ENCODE measurements at places on chromosomes 4 and X.

- DNase-seq: no peak
These were observed 34.7 kb downstream of the CCKAR start for GRCh38 chr4:26455571-26455970.

DNA sequence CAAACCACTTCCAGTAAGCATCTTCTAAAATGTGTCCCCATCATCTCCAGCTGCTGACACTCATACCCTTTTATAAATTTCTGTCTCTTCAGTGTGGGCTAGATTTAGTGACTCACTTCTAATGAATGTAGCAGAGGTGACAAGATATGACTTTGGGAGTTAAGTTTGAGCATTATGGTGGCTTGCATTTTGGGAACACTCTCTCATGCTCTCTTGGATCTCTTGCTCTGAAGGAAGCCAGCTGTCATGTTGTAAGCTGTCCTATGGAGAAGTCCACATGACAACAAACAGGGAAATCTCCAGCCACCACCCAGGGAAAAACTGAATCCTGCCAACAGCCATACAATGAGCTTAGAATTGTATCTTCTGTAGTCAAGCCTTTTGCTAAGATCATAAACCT lies 691.3 kb upstream of the PCDH7 start:
- no peak for DNase-seq

DNA sequence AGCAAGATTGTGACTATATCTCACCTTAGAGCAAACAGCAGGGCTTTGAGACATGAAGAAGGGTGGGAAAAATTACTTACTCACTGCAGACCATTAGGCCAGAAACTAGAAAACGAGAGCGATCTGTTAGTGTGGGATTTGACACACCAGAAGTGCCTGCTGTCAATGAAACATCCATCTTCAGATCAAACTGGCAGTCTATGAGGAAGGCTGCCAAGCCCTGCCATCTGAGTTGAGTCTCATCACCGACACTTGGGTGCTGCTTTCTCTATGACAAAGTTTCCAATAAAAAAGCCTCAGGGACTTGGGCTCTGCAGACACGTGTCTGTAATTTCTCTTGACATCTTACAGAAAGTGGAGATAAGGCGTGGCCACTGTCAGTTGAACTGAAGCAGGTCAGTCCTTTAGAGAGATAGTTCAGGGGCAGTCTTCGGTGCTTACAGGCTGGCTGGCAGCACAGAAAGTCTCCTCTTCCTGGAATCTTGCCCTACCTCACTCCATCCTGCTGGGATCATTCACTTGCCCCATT lies 40.1 kb upstream of the LDB2 start:
- DNase-seq: no peak

GRCh38 chr4:53744446-53745160 lies 153.3 kb upstream of the LNX1 start:
- no peak for DNase-seq

DNA sequence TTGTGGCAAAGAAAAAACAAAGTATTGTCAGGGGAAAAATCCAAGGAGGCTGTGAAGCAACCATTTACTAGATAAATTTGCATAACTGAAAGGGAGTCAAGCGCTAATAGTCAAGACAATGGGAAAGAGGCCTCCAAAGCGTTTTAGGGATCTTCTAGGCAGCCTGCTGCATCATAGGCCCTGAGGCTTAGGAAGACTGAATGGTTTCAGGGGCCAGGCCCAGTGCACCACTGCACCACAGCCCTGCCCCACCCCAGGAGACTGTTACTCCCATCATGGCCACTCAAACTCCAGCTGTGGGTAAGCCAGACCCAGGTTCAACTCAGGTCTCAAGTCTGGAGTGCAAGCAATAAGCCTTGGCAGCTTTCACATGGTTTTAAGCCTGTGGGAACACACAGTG lies 362.9 kb downstream of the SH3BGRL start:
- DNase-seq: no peak

DNA sequence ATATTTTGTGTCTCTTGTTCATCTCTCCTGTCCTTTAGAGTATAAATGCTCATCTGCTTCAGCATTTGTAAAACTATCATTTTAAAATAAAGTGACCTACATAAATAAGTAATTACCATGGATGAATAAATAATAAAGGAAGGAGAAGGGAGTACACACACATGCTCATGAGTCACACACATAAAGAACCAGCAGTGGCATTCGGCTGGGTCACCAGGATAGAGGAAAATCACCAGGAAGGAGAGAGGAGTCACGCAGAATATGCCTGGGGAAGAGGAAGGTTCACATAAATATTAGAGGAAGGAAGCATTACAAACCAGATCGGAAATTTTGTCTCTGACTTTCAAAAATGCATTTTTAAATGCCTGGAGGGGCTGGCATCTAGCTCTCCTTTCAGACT lies 38.5 kb upstream of the MED14 start:
- DNase-seq: no peak

GRCh38 chr4:102218656-102219055 lies 126.6 kb downstream of the SLC39A8 start:
- no peak for DNase-seq

DNA sequence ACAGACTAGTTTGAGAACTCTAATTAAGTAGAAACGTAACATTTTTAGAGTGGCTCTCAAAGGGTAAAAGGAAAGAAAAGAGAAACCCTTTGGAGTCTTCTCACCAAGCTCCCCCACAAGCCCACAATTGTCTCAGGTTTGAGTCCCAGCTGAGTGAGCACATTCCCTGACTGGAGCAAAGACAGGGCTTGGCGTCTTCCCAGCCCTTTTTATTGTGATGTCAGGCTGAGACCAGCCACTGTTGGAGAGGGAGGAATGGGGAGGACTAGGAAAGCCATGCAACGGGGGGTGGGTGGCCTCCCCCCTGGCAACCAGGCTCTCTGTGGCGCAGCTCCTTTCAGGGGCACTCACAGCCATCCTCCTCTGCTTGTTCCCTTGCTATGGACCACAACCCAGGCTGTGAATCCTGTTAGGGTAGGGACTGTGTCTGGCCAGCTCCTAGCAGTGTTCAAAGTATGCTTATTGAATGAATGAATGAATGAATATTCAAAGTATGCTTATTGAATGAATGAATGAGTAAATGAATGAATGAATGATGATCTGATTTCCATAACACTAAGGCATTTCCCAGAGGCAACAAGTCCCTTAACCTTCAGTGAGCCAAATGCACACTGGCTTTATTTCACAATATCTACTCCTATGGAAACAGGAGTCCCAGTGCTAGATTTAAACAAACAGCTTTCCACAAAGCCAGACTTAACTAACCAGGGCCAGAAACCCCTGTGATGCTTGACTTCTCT lies 413.3 kb downstream of the MID1IP1 start:
- DNase-seq: peak; percentile 27

- DNase-seq: no peak
These were observed 27.4 kb downstream of the CBLL2 start for GRCh38 chrX:22300130-22300529.

GRCh38 chrX:9781941-9782340 lies 4.3 kb upstream of the SHROOM2 start:
- no peak for DNase-seq

DNA sequence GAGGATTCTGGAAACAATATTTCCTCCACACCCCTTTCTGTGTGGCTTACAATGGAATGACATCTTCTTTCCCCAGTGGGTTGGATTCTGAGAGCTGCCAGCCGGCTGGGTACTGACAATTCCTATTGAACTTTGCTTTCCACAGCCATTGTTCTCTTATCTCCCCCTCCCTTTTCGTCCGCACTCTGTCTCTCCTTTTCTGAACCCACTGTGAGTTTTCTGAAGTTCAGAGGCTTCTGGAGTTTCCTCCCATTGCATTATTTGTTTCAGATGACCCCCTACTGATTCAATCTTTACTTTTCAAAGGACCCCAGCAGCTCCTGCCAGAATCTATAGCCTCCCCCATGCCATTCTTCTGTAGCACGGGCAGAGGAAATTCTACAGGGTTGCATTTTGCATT lies 10.4 kb downstream of the SMPX start:
- DNase-seq: no peak

DNA sequence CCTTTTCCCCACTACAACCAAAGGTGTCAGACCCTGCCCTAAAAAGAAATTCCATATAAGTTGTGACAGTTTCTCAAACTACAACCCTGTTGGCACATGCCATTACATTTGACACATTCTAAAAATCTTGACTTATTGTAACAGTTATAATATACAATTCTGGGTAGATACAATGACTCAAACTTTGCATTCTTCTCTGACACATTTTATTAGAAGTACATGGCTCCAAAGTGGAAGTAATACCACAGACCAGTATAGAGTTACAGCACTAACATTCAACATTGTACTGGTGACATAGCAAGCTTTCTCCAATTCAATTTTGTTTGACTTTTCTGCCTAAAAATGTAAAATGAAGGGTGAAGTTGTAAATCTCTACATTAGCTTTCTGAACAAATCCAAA lies 196.6 kb upstream of the ETNPPL start:
- DNase-seq: no peak

- DNase-seq: no peak
These were observed 32.6 kb downstream of the STAG2 start for GRCh38 chrX:123993904-123994635.

DNA sequence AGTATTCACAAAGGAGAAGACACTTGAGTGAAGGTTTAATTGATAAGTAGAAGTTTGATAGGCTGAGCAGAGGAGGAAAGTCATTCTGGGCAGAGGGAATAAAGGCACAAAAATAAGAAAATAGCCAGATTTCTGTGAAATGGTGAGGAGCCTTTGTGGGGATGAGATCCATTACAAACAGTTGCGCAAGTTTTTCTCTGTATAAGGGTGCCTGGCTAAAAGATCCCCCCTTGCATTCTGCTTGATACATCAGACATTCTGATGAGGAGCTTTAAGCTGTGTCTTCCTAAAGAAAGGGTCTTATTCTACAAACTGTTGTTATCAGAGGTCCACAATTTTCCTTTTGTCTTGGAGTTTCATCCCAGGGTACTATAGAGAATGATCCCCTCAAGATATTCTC lies 112.0 kb downstream of the ARHGAP36 start:
- no peak for DNase-seq

GRCh38 chrX:136725441-136726104 lies 55.2 kb downstream of the ARHGEF6 start:
- DNase-seq: no peak

GRCh38 chr4:15116509-15117079 lies 114.3 kb downstream of the CPEB2 start:
- no peak for DNase-seq

- DNase-seq: no peak
These were observed 1.3 kb downstream of the NAF1 start for GRCh38 chr4:163165217-163166017.

GRCh38 chrX:19683358-19683757 lies 168.1 kb upstream of the MAP3K15 start:
- no peak for DNase-seq

- no peak for DNase-seq
These were observed 48.6 kb downstream of the TSC22D3 start for GRCh38 chrX:107726816-107727534.

GRCh38 chr4:123477711-123478209 lies 81.2 kb downstream of the SPRY1 start:
- DNase-seq: no peak

- DNase-seq: no peak
These were observed 597.8 kb downstream of the BCOR start for GRCh38 chrX:39499996-39500395.

DNA sequence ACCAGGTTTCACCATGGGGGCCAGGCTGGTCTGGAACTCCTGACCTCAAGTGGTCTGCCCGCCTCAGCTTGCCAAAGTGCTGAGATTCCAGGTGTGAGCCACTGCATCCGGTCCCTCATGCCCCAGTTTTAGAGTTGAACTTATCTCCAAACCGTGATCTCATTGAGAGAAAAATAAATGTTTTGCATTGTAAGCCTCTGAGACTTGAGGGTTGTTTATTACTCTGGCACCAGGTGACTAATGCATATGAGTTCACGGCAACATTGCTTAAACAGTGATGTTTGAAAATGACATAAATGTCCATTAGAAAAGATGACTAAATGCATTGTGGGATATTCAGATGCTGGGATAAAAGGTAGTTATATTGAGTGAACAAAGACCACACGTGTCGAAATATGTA lies 22.9 kb upstream of the FAT1 start:
- DNase-seq: no peak

All from anterior cingulate cortex (tissue), 58 donors.